ENCODE measurements at places on chromosomes 2 and 18.

GRCh38 chr2:229571243-229571642 is 143.1 kb downstream of the DNER start:
- no peak for DNase-seq

DNA sequence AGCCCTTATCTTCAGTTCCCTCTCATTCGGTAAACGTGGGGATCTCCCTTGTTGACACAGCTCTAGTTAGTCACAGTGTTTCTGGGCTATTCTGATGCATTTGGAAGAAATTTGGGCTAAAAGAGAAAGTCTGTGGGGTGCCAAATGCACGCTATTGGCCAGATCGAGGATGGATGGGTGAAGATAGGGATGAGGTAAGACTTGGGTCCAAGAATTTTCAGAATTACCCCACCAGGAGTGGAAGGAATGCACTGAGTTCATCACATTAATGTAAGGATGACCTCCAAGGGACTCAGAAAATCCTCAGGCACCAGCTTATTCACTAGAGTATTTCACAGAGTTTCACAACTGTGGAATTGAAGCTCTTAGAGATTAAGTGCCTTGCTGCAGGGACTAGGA is 49.3 kb downstream of the NRP2 start:
- no peak for DNase-seq

DNA sequence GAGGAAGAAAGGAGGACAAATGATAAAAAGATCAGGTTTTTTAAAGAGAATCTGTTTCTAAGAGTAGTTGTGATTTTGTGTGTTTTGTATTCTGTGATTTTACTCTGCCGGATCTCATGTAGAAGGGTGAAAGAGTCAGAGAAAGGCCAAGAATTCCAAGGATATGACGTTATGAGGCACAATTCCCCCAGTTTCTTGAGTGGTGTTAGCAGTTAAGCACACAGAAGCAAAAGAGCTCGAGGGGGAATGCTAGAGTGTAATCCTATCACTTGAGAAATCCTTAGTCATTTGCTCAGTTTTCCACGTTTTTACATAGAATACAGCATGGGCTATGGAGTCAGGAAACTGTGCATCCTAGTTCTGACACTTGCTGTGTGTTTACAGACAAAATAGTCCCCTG is 34.8 kb downstream of the METTL4 start:
- DNase-seq, result no peak

DNA sequence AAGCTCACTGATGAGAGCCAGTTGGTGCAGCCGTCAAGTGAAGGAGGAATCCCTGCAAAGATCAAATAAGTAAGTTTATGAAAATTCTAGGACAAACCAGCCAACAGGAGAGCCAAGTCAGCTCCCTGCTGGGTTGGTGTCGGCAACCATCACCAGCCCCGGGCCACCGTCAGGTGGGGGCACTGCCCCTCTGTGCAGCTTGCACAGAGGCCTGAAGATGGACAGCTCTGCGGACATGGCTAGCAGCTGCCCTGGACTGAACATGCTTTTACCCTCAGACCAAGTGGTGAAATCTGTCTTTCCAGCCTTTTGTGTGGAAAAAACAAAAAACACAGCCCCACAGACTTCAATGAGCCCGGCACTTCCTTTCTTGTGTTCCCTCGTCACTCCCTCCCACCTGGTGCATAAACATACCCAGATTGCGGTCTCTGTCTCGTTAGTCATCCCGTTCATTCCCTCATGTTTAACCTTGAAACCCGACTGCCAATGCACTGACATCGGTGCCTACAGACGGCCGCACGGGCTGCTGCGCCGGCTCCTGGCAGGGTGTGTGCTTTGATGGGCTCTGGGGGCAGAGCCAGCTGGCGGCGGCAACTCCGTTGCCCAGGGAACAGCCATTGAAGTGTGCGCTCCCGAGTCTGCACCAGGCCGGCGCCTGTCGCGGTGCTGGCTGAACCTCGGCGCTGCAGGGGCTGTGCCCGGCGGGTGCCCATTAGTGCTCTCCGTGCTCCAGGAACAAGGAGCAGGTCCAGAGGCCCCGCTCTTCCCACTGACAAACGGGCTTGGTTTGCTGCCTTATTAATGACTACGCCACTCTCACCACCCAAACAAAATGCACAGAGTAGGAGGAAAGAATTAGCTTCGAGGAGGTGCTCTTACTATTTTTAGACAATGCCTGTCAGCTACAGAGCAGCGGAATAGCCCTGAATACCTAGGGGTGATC is 95.3 kb downstream of the EIPR1 start:
- DNase-seq, result no peak

DNA sequence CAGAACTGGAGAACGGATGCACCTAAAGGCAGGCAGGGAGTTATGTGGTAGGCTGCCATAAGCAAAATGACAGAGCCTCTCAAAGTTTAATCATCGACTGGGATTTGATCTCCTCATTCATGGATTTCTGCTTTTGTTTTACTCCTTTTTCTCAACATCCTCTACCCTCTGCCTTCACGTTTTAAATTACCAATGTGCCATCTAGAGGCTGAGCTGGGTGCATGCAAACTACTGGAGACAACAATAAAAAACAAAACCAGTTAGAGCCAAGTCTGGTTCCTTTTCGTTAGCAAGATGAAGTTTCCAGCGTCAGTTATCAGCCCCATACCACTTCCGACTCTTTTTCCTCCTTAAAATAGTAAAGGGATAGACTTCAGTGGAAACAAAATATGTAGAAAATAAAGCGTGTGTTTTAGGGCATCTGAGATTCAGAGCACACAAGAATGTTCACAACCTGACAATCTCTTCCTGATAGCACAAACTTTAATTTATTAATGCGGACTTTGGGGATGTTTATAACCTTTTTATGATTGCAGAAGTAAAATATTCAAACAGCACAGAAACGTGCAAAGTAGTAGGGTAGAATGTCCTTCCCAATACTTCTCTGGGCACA is 117.0 kb downstream of the LAMA1 start:
- DNase-seq, result no peak

DNA sequence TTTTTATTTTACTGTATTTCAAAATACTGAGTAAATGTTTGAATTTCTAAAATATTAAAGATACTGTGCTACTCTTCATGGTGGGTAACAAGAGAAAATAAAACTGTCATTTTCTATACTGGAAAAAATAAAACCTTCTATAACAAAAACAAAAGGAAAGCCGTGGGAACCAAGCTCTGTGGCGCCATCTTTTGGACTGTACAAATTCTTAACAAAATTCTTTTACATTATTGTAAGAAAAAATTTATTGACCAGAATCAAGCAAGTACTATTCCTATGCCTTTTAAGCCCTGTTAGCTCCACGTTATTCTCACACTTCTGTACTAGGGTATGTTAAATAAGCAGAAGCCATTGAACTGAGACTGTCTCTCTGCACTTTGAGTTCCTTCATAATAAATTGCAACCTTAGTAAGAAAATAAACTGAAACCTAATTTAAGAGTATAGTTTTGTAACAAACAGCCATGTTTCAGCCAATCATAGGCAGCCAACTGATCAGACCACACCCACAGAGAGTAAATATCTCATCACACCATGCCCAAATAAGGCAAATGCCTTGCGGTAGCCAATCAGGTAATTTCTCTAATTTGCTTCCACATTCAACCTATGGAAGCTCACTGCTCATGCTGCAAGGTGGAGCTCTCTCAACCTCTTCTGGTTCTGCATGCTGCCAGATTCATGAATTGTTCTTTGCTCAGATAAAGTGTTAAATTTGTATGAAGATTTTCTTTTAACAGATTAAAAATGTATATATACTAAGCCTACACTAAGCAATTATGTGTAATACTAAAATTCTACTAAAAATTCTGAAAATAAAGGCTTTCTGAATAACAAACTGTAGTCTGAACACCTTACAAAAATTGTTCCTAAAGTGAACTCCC is 42.2 kb downstream of the HIBCH start:
- DNase-seq, result no peak

DNA sequence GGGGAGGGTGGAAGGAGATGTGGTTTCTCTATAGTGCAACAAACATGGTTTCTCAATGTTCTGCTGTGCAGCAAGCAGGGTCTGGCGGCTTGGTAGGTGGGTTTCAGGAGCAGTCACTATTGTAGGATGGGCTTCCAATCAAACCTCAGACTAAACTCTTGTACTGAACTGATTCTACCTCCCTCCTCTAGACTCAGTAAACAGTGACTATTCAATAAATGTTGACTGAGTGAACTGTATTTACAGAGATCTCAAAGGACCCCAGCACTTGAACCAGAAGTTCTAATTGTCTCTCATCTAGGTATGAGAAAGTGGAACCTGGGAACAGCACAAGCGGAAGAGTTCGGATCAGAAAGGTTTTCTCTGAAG is 26.8 kb upstream of the CYP27A1 start:
- DNase-seq, result no peak

DNA sequence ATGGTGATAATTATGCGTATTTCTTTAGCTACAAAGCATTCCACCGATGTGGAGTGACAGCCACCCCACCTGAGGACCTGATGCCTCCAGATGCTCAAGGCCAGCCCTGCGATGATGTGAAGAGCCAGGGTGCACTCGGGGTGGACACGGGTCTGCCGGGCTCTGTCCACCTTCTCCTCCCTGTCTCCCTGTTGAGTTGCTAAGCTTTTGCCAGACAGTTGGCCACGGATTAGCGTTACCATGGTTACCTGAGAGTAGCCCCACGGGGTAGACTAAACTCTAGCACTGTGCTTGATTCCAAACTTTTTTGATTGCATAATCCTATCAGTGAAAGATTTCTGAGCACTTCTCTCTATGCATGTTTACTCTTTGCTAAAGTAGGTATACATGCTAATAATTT is 86.2 kb downstream of the SMIM21 start:
- DNase-seq, result no peak

GRCh38 chr2:65868177-65868576 is 435.8 kb upstream of the SPRED2 start:
- DNase-seq, result no peak

DNA sequence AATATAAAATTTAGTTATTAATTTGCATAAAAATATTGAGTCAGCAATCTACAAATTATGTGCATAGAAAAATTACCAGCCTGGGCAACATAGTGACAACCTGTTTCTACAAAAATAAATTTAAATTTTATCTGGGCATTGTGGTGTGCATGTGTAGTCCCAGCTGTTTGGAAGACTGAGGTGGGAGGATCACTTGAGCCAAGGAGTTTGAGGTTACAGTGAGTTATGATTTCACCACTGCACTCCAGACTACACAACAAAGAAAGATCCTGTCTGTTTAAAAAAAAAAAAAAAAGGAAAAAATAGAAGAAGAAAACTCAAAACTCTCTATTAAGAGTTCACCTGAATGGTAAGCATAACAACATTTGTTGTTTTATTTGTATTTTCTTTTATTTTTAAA is 1048.4 kb upstream of the CDH2 start:
- DNase-seq, result no peak

GRCh38 chr2:63786471-63786870 is 55.2 kb upstream of the UGP2 start:
- DNase-seq, result no peak

- DNase-seq, result no peak
Observed at GRCh38 chr2:1556776-1557466, 143.7 kb downstream of the TPO start.

DNA sequence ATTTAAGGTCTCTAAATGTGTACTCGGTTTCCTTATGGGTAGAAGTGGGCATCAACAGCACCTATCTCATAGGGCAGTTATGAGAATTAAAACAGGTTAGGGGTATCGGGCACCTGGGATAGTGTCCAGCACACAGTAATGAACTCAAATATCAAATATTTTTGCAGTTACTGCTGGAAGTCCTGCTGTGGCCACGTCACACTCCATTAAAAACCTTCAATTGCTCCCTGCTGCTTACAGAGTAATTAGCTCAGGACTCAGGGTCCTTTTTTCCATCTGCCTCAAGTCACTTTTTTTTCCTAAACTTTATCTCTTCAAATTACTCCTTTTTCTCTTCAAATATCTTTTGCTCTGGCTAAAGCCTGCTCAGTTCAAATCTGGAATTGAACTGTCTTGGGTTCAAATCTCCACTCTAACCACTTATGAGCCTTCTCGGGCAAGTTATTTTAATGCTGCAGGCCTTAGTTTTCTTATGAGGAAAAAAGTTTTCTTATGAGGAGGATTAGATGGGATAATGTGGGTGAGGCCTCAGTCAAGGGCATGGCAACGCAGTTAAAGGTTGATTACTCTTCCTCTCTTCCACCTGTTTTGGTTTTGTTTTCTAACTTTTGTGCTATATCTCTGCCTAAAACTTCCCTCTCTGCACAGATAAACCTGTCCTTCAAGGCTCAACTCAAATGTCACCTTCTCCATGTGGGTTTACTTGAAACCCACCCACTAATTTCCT is 36.6 kb downstream of the SPRED2 start:
- no peak for DNase-seq

DNA sequence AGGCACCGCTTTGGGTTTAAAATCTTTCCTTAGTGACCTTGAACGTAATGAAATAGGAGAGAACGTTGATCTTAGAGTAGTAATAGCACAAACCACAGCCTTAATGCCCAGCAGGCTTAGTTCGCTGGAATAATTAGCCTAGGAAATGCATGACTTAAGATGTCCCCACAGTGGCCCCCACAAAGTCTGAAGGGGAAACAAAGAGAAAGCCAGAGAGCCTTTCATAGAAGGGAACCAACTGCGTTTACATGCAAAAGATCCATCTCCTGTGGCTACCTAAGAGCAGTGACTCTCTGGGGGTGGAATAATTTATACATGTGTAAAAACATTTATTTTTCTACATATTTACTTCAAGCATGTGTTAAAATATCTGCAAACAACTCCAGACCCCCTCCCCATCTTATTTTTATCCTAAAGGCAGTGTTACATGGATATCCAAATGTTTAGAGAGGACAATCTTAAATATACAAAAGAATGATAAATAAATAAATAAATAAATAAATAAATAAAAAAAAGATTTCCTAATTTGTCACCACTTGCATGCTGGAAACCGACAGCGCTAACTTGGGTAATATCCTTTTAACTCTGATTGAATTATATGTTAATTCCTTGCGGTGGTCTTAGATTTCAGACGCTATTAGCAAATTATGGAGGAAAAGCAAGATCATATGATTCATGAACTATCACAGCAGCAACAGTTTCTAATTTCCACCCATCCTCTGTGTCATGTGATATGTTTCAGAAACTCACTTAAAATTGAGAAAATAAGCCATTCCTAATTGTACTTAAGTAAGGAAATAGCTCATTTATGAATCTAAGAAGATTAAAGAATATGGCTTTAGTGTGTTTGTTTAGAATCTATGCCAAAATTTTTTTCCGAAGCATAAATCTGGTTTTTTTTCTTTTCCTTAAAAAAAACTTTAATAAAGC is 23.4 kb upstream of the CYP1B1 start:
- no peak for DNase-seq

GRCh38 chr2:181959508-181959907 is 26.1 kb upstream of the PPP1R1C start:
- no peak for DNase-seq

- no peak for DNase-seq
Observed at GRCh38 chr2:60413814-60414168, 139.7 kb downstream of the BCL11A start.

DNA sequence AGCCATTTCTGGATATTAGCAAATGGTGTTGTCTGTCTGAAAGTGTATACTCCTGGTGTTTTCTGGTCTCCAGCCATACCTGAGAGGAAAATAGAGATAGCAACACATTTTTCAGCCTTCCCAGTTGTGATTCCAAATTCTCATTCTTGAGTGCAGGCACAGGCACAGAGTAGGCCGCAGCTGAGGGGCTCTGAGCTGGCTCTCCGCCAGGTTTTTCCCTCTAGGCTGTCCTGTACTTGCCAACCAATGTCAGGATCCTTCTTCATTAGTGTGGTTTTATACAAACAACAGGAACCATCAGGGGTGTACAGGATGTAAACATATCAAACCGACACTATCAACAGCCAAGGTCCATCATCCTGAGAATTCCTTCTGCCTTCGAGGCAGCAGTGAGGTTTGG is 1733.6 kb upstream of the CELF4 start:
- DNase-seq, result no peak
